ENCODE measurements at places on chromosomes 7 and 10.

GRCh38 chr10:110508159-110508788 lies 10.6 kb downstream of the DUSP5 start:
- DNase-seq, result no peak

GRCh38 chr7:55348502-55348901 lies 16.6 kb upstream of the LANCL2 start:
- DNase-seq, result no peak

- DNase-seq, result no peak
These were observed at the start of gene ASIC3 for GRCh38 chr7:151047976-151048815. Gene ASIC3 (plus strand): TSS chr7:151048531. CDS start chr7:151048886, 355 bp downstream.

- no peak for DNase-seq
These were observed 18.4 kb upstream of the WAPL start for GRCh38 chr10:86540016-86540415.

DNA sequence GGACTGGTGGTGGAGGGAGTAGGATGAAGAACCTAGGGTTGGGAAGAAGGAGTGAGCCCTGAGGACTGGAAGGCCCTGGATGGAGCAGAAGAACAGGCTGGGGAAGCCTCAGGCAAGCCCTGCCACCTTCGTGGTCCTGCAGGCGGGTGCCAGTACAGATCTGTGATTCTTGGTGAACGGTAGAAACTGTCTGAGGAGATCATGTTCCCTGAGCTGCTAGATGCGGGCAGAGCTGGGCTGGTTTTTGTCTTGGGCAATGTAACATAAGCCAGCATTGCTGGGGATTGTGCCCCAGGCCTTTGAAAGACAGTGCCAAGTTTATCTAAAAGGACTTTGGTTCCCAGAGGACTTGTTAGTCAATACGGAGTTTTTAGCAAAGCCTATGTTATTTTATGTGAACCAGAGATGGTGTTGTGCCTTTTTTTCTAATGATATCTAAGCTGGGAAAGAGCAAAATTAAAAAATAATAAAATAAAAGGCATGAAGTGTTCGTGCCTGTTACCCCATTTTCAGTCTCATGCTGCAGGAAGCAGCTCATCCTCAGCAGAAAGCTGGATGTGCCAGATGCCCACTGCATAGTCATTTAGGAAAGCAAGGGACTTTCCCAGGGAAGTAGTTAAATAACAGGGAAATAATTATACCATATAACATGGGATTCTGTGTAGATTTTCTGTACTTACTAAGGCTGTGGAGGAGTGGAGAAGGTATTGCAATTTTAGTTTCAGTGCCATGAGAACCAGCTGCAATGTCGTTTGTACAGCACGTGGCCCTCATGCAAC lies 24.4 kb upstream of the FIGNL1 start:
- DNase-seq, result no peak

DNA sequence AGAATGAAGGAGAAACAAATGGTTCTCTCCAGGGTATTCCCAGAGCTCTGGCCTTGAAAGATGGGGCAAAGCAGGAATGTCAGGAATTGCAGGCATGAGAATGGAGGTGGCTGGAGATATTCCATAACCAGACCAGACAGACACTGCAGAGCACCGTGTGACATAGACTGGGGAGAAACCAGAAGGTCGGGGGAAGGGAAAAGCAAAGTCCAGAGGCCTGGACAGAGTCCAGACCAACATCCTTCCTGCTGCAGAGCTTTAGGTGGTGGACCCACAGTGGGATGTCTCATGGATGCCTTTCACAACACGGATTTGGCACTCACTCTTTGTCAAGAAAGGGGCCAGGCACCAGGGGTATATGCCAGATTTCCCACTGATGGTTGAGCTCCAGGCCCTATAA lies 177.2 kb upstream of the INHBA start:
- DNase-seq, result no peak

DNA sequence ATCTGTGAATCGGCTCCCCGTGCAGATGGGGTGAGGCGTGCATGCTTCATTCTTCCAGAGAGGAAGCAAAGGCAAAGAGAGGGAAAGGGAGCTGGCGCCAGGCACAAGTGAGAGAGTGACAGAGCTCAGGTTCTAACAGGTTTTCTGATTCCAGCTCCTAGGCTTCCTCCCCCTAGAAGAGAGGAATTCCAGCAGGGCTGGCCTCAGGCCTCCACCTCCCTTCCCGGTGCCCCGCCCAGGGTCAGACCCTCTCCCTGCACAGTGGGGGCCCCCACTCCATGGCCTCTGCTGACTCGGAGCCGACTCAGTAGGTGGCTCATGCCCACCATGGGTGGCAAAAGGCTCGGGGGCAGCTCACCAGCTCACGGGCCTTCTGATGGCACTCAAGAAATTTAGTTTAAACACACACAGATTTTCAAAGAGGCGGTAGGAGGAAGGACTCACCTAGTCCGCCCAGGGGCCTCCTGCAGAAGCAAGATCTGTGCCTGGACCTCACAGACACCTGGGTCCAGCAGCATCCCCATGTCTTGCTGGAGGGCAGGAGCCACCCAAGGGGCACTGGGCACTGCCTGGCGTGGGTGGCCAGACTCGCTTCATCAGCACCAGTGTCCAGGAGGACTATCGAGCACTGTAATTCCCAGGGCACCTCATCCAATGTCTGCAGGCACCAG lies 183.5 kb downstream of the MAD1L1 start:
- no peak for DNase-seq

DNA sequence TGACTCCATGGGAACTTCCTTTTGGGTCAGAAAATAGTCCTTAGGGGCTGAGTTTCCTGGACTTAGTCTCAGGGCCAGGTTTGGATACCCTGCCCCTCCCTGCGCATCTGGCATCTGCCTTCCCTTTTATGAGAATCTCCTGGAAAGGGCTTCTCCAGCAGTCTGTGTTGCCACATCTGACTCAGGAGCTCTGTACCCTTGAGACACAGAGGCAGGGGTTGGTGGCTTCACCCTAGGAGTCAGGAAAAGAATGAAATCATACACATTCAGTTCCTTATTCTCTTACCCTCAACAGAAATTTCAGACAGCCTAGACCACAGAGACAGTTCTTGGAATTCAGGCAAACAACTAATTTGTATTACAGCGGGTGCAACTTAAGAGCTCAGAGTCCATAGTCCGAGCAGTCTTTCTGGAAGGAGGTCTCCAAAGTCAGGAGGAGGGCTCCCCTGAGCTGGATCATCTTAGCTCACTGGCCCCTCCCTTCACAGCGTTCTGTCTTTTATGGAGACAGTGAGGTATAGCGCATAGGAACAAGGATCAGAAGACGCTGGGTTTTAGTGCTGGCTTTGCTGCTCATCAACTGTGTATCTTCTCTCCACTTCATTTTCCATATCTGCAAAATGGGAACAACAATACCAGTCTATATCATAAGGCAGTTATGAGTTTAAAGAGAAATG lies 3.0 kb upstream of the PLAU start:
- DNase-seq, result no peak

GRCh38 chr10:70352401-70353097 lies 29.9 kb downstream of the LRRC20 start:
- DNase-seq, result no peak

- no peak for DNase-seq
These were observed 12.1 kb upstream of the SYPL1 start for GRCh38 chr7:106124186-106124585.

DNA sequence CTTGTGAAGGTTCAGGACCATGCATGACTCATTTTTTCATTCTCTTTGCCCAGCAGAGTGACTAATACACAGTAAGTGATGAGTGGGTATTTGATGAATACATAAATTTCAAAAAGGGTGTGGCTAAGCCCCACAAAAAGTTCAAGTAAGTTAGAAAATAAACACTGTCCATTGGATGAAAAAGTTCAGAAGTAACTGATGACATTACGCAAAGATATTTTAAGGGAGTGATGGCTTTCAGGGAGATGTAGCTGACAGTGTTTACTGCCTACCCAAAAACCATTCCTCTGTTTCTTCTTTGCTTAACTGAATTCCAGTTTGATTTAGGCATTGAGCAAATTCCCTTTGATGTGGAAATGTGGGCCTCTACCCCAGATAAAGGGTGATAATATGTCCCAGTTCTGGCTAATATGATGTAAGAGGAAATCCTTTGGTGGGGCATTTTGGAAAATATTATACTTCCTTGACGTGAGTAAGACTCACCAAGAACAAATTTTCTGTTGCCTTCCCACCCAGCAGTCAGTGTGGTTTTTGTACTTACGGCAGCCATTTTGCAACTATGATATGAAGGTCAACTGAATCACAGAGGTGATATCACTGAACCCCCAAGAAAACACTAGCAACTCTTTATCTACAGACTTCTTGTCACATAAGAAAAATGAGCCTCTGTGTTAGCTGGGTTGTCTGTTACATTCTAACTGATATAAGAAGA lies 29.0 kb upstream of the EBLN1 start:
- DNase-seq, result peak; percentile 46

GRCh38 chr10:23516530-23516929 lies 77.7 kb downstream of the OTUD1 start:
- no peak for DNase-seq

DNA sequence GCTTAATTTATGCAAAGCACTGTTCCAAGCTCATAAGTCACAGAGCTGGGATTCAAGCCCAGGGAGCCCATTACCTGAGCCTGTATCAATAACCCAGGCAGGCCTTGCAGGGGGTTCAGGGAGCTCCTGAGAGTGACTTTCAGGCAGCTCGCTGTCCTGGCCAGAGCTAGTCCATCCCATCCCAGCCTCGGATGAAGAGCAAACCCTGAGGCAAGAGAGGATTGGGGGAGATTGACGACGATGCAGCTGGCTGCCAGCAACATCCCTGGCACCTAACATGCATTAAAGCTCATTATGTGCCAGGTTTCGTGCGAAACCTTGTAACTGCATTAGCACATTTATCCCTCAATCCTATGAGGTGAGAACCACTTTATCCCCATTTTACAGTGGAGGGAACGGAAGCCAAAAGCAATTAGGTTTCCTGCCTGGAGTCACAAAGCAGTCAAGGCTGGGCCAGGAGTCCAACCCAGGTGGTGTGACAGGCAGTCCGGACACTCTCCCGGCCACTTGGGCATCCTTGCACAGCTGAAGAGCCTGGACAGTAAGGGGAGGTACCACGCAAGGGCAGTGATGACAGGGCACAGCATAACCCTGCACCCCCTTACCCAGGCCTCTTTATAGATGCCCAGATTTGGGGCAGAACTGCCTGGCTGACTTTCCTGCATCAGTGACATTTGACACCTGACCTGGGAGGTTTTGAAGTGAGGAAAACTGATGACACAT lies 129.8 kb upstream of the CHST15 start:
- no peak for DNase-seq

GRCh38 chr7:156675721-156676120 lies 35.1 kb downstream of the RNF32 start:
- DNase-seq, result no peak

DNA sequence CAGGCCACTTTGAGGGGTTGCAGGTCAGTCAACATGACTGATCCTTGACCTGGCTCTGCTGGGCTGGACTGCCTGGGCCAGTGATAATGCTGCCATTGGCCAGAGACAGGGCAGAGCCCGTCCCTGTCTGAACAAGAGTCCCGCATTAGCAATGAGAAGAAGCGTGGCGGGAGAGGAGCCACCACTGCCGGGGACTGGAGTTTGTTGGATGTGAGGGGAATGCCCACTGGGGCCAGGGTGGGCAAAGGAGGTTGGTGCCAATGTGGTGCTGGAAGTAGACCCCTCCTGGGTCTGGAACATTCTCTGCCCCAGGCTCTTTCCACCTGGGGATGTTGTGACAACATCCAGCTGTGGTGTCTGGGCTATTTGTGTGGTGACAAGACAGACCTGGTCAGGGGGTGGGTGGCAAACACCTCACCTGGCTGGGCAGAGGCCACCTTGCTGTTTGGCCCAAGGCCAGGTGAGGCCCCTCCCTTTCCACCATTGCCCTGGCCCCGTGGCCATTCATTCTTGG lies 7.6 kb downstream of the SAP25 start:
- DNase-seq, result no peak

GRCh38 chr10:83632701-83633100 lies 506.6 kb upstream of the GHITM start:
- DNase-seq, result no peak

- DNase-seq, result no peak
These were observed 142.9 kb downstream of the NOC3L start for GRCh38 chr10:94219829-94220228.

- no peak for DNase-seq
These were observed 23.6 kb upstream of the PLEKHA1 start for GRCh38 chr10:122350893-122351292.

- DNase-seq, result no peak
These were observed 425.6 kb downstream of the PLXNA4 start for GRCh38 chr7:132150711-132151110.

GRCh38 chr10:71974489-71975021 lies 10.4 kb downstream of the CHST3 start:
- DNase-seq, result no peak

GRCh38 chr10:13751191-13751764 lies 164.5 kb downstream of the PRPF18 start:
- DNase-seq, result no peak

GRCh38 chr7:1123715-1124114 lies 35.8 kb downstream of the GPER1 start:
- DNase-seq, result no peak

DNA sequence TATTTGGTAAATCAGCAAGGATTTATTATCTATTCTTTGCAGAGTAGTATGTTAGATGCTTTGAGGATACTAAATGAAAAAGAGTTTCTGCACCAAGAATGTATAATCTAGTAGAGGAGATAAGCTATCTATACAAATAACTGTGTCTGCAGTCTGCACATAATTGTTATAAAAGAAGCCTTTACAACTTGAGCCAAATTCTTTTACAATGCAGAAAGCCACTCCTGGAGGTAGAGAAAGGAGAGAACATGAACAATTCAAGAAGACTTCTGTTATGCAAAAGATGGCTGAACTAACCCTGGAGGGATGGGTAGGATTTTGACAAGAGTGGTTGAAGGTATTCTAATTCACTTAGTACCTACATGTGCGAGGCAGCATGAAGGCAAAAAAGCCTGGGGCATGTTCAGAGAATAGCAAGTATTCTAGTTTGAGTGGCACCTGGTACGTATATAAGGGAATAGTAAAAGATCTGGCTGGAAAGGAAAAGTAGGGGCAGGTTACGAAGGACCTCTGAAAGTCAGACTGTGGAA lies 251.1 kb upstream of the KAT6B start:
- DNase-seq, result no peak

DNA sequence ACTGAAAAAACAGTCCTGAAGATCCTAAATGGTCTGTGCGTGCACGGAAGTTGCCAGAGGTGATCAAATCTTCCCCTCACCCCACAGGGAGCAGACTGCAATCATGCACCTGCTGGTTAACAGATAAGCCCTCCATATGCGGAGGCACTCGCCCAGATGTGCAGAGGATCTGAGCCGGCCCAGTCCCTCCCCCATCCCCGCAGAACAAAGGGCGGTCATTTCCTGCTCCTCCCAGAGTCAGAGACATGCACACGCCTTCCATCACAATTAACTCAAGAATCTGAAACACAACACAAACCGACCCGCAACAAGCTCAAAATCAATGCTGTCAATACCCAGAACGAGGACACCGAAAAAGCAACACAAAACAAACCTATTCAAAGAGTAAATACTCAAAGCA lies 24.2 kb downstream of the CRTAC1 start:
- DNase-seq, result no peak

GRCh38 chr10:120555842-120556532 lies 99.0 kb downstream of the PLPP4 start:
- DNase-seq, result no peak

DNA sequence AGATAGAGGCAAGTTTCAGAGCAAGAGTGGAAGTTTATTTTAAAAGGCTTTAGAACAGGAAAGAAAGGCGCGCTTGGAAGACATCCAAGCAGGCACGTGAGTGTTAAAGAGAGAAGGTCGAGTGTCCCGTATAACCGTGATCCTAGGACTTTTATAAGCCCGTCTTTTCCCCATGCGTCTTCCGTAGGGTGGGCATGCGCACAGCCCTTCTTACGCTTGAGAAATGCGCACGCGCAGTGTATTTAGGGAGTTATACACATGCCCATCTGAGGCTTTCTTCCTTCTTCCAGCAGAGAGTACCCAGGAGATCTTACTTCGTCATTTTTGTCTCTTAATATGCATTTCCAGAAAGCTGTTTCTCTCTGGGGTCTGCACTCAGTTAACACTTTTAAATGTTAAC lies 52.4 kb downstream of the CALD1 start:
- DNase-seq, result no peak
